ENCODE measurements at places on chromosomes 16 and 17.

- DNase-seq = no peak
These were observed 743.9 kb upstream of the SOX9 start for GRCh38 chr17:71376933-71377332.

DNA sequence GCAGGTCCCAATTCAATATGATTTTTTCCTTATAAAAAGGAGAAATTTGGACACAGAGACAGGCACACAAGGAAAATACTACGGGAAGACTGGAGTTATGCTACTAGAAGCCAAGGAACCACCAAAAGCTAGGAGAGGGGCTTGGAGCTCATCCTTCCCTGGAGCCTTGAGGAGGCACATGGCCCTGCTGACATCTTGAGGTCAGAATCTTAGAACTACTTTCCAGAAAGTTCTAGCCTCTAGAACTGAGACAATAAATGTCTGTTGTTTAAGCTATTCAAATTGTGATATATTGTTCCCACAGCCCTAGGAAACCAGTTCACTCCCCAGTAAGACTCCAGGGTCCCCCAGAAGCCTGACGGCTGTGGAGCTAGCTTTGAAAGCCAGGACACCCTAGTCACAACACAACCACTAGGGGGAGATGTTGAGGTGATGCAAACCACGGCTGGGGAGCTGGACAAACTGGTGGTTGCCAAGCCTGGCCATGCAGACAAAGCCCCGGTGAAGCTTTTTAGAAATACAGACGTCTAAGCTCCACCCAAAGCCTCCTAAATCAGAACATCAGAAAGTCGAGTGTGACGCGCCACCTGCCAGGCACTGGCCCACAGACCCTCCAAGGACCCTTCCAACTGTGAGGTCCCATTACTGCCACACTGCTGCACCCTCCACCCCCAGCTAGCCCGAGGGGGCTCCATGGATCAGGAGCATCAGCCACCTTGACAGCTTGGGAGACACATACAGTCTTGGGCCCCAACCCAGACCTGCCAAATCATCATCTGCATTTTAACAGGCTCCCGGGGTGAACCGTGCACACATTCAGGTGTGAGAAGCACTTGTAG is 106.4 kb downstream of the SLC39A11 start:
- DNase-seq = peak; percentile 13

GRCh38 chr16:19363740-19364139 is 53.9 kb upstream of the TMC5 start:
- no peak for DNase-seq

DNA sequence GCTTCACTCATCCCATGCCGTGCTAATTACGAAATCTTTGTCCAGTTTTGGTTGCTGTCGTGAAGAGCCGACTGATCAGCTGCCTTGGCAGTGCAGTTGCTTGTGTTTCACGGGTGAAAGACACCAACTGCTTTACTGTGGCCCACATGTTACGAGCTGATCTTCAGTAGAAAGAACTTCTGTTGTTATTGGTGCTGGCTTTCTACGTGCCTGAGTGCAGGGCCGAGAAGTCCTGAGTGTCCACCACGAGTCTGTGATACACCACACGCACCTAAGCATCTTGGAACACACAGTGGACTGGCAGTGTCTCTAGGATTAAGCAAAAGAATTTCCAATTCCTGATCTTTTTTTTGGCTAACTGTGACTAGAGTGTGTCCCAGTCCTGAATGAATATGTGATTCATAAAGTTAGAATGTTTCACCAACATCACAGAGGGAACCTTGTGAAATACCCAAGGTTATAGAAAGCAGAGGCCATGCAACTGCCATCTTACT is 70.4 kb upstream of the CLEC18A start:
- DNase-seq = no peak

GRCh38 chr17:44005527-44006271 is 1.3 kb downstream of the NAGS start:
- DNase-seq = no peak

DNA sequence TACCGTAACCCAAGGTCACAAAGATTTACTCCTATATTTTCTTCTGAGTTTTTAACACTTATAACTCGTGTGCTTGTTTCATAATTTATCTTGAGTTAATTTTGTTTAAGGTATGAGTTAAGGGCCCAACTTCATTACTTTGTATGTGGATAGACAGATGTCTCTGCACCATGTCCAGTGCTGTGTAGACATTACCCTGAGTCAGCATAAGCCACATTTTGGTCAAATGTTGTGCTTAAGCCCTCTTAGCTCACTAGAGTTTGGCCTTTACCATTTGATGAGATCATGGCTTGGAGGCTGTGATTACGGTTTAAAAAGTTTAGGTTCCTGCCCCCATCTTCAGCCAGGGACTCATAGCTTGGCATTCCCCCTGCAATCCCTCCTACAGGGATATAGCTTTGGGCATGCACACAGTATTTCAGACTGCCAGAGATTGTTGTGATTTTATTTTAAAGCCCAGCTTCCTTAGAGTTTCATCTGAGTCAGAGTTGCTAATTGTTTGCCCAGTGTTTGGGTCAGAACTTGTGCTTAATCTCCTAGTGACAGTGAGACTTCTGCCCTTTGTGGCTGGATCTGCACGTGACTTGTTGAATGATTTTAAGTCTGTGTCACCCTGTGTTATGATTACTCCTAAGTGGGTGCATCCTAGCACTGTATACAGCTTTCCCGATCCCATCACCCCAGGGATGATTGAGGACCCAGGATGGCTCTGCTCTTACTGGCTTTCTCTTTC is 393.1 kb downstream of the CNTNAP4 start:
- no peak for DNase-seq

GRCh38 chr16:86626966-86627365 is 48.6 kb downstream of the FOXL1 start:
- no peak for DNase-seq

DNA sequence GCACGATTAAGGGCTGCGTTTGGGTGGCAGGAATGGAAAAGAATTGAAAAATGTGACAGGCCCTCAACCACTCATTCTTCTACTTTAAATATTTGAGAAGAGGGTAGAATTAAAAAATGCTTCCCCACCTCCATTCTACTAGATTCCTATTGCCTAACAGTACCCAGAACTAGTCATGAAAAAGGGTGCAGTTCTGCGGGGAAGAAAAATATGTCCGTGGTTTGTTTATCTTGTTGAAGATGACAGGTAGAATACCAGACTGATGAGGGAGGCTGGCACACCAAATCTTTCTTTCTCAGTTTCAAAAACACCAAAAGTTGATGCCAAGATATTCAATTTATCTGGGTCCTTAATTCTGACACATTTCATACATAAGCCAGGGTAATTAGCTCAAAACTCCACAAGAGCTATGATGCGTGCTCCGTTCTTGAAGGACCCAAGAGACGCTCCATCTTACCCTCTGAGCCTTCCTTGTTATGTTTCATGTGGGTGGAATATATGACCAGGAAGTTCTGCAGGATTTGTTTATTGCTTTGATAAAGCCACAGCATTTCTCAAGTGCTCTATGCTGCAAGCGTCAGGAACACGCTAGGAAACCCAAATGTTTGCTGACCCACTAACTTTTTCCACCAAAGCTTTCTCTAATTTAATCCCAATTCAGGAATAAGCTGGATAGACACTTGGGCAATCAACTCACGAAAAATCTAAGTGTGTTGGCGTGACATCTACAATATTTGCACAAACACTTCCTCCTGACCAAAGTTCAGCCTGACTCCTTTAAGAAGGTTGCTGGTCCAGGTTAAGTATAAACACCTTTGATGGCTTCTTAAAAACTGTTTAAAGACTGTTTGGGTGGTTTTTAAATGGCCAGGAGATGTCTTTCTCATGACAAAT is 20.6 kb upstream of the GAN start:
- no peak for DNase-seq

DNA sequence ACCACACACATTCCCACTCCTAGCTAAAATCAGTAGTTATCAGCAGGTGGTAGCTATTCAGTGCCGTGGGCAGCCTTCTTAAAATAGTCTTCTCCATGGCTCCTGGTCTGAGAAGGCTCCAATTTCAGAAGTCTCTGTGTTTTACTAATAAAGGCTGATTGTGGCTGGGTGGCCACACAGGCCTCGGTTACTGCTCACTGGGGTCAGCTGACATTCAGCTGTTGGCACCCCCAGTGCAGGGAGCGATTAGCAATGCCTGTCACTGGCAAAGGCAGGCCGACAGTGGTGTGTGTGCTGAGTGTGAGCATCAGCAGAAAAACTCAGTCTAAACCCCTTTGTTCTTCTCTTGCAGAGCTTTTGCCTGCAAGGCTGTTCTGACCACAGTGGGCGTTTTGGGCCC is 16.6 kb upstream of the DBNDD1 start:
- no peak for DNase-seq

- DNase-seq = no peak
These were observed 12.3 kb downstream of the DNAH2 start for GRCh38 chr17:7729816-7730215.

GRCh38 chr16:23132775-23133463 is 16.3 kb downstream of the USP31 start:
- no peak for DNase-seq

DNA sequence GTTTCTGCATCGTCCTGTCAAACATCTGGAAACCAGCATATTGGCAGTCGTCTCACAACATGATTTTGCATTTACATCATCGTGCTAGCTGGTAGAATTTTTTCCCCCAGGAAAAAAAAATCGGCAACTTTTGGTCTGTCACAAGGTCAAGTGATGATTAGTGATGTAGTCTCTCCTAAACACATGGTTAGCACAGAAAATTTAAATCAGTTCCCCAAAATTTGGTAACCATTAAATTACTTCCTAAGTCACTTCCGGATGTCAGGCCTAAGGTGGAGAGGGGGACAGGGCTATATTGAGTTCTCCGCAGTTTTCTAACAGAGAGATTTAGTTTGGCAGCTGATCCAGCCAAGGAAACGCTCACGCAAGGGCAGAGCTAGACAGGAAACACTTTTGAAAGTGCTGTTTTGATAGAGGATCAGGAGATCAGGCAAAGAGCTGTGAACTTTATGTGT is 271.0 kb upstream of the TBX2 start:
- DNase-seq = no peak

- no peak for DNase-seq
These were observed 81.3 kb downstream of the SSH2 start for GRCh38 chr17:29848737-29849136.

Data from NCI-H187 treated with DMSO at 0.1 percent for 48 hours (cell line).